ENCODE measurements at places on chromosomes 6 and 20.

DNA sequence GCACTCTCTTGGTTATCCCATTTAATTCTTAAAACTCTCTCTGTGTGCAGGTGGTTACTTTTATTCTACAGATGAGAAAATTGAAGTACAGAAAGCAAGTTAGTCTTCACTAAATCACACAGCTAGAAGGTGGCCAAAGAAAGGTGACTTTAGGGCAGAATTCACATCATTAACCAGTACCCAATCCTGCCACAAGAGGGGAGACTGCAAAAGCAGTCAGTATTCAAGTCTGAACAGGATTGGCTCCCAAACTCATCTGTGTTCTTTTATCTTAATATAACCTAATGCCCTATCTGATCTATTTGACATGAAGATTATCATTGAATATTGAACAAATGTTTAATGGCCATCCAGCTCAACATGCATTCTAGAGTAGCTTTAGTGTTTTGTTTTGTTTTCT is 225.3 kb upstream of the FAM83B start:
- no peak for DNase-seq

DNA sequence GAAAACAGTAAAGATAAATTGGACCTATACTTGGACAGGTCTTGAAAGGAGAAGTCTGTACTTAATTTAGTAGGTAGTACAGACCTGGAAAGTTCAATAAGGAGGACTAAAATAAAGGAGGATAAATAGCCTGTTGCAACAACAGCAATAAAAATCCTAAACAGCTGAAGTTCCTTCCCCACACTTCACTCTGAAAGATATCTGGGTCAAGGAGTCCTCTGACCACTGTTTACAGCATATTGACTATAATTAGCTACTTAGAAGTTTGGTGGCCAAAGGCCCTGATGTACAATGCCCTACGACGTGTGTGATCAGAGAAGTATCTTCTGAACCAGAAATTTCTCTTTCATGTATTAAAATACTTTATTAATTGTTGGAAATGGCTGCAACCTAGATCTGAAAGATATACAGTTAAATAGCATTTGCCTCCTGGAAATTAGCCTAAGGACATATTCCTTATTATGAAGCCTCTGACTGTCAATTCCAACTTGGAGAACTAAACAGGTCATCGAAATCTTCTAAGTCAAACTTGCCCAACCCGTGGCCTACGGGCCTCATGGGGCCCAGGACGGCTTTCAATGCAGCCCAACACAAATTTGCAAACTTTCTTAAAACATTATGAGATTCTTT is 82.8 kb downstream of the KIF13A start:
- DNase-seq, result no peak

GRCh38 chr6:163955096-163955495 is 540.6 kb downstream of the QKI start:
- DNase-seq, result no peak

DNA sequence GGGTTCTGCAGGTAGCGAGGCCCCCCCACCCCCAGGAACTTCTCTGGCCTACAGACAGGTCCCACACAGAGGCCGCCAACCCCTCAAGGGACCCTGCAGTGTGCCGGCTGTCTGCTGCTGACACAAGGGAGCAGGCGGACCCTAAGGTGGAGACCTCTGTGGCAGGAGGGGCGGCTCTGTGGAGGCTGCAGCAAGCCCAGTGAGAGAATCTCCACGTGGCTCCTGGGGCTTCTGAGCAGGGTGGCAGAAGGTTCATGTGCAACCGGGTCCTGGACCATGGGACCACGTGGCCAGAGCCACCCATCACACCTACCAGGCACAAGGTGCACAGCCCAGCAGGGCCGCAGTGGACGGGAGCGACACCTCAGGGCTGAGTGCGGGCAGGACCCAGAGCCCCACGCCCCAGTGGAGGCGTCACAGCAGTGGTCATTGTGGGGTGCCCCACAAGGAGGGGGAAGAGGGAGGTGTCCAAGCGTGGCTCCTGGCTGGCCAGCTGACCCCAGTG is 4.3 kb downstream of the ARFRP1 start:
- DNase-seq, result no peak

DNA sequence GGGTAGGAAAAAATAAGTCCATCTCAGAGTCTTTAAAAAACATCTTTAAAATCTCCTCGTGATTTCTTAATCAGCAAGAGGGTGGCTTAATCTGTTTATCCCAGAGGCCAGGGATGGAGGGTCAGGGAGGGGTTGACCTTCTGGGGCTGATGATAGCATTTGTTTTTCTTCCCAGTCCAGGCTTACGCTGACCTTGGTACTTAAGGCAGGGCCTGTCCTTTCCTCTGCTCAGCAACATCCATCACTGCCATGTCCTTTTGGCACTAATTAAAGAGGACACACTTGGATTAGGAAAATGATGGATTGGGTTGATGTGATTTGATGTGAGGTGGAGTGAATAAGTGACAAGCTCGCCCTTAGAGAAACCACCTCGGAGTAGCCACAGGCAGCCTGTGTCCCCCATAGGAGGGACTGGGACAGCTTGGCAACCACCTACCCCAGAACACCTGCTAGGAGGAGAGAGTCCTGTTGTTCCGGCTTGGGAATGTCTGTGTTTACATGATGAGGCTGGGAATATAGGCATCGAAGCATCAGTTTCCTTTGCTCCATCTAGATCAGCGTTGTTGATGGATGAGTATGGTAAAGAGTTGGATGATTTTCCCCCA is 44.2 kb downstream of the PHACTR3 start:
- no peak for DNase-seq

GRCh38 chr6:20058912-20059311 is 153.4 kb downstream of the MBOAT1 start:
- no peak for DNase-seq

DNA sequence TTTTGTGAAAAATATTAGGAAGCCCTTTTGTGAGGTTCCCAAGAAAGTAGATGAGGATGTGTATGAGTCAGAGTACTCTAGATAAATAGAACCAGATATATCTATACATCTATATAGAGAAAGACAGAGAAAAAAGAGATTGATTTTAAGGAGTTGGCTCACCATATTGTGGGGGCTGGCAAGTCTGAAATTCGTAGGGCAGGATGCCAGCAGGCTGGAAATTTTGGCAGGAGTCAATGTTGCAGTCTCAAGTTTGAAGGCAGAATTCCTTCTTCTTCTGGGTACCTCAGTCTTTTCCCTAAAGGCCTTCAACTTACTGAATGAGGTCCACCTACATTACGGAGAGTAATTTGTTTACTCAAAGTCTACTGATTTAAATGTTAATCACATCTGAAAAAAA is 65.3 kb upstream of the SAMD3 start:
- DNase-seq, result no peak

- no peak for DNase-seq
These were observed 174.5 kb downstream of the COL21A1 start for GRCh38 chr6:56072856-56073255.

DNA sequence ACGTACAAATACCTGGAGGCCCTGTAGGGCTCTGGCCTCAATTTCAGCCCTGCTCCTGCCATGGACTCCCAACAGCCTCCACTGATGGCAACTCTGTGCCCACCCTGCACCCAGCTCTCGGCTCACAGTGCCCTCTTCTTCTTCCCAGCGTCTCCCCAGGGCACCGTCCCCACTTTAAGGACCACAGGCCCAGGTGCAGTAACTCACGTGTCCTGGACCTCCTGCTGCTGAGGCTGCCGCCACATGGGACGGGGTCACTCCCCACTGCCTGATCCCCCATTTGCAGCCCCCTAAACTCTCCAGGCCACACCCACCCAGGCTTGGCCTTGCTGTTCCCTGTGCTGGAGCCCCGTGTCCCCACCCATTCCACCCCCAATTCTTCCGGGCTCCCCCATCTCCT is 223.4 kb downstream of the PREX1 start:
- no peak for DNase-seq

- no peak for DNase-seq
These were observed 24.6 kb downstream of the ATG5 start for GRCh38 chr6:106300944-106301343.

- no peak for DNase-seq
These were observed 2.5 kb upstream of the SH3BGRL2 start for GRCh38 chr6:79628466-79629288.

DNA sequence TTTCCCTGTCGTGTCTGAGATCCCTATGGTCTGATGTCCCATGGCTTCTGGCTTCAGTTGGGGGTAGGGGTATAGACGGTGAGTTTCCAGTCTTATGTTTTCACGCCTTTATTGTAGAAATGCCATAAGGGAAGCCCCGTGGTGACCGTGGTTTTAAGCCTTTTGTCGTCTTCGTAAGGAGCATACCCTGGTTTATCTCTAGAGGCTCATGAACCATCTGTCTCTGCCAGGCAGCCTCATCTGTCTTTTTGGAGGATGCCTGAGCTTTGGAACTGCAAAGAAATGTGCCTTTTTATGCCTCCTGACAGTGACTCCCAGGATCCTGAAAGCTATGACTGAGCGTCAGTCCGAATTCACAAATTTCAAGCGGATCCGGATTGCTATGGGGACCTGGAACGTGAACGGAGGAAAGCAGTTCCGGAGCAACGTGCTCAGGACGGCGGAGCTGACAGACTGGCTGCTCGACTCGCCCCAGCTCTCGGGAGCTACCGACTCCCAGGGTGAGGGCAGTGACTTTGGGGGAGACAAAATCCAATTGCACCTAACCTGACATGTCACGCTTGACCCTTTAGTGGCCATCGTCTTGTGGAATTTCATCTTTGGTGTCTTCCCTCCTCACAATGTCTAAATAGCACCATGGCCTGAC is 84.6 kb downstream of the SYNJ2 start:
- DNase-seq, result no peak

- no peak for DNase-seq
These were observed 728 bp downstream of the ITPR3 start for GRCh38 chr6:33621711-33622388.

GRCh38 chr6:13101409-13101808 is 226.9 kb downstream of the TBC1D7 start:
- DNase-seq, result no peak

DNA sequence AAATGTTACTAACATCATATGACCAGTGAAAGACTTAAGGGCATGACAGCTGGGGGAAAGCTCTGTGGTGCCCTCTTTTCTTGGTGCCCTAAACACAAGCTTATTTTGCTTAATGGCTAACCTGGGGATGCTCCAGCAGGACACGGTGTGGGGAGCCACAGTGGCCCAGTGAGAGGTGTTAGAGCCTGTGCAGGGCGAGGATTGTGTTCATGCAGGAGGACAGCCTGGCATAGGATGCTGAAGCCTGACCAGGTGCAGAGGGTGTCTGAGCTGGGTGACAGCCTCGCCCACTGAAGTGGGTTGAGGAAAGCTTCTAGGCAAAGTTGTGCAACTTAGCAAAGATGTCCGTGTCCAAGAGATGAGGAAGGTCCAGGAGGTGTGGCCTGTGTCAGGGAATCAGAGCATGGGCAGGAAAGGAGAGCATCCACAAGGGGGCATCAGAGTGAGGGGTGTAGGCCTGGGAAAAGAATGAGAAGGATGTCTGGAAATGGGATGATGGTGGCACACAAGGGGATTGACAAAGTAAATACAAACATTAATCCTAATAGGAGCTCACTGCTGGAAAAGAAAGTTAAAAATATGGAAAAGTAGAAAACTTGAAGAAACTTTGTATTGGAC is 33.9 kb downstream of the SLC17A4 start:
- peak; percentile 6 for DNase-seq

DNA sequence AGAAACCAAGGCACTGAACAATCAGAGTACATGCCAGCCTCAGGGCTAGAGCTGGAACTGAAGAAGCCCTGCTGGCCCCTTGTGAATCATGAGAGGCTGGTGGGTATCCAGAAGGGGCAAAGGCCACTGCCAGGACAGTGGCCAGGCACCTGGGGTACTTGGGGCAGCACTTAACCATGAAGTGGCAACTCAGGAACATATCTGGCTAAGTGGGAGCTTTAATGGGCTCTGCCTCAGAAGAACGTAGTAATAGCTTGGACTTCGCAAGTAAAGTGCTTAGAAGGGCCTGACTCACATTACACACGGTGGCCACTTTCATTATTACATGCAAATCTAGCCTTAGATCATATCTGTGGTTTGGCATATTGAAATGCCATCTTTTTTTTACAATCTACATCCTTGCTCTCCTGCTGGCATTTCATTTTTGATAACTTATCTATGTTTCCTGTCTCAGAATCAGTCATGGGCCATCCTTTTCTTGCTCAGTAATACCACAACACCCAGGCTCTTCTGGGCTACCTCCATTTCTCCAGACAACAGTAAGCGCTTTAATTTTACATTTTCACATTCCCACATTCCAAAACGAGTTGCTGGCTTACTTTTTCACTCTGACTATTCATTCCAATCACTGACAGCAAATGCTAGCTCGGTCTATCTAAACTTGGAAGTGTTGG is 21.6 kb downstream of the NAPB start:
- no peak for DNase-seq

DNA sequence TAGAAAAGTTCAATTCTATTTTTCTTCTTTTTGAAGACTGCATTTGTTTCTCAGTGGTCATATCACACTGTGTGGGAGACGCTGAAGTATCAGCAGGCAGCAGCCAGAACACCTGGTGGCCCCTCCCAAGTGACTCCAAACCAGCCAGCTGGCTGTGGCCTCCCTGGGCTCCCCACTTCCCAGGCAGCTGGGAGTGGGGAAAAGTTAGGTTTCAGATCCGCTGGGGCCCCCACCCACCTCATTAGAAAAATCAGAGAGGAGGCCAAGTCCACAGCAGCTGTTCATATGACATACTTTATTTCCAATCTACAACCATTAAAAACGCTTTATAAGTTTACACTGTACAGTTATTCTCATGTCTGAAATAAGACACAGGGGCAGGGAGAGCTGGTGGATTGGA is 3.6 kb upstream of the DSN1 start:
- DNase-seq, result no peak

GRCh38 chr6:85464260-85464644 is 14.4 kb downstream of the NT5E start:
- DNase-seq, result peak; percentile 16

DNA sequence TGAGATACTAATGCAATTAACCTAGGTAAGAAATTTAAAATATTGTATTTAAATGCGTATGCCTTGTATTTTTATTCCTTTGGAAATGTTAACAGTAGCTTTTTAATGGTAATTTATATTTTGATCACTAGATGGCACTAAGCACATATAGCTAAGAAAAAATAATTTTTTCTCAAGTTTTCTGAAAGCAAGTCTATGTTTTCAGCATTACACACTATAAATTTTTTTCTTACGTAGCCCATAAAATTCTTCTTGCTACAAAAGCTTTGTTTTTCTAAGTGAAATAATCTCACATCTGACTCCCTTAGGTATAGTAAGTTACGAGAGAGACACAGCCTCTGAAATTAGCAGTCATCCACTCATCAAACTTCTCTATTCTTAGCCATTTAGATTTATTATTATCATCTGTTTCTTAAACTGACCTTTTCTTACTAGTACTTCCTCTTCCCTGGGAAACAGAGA is 35.7 kb downstream of the TSPYL4 start:
- DNase-seq, result no peak

DNA sequence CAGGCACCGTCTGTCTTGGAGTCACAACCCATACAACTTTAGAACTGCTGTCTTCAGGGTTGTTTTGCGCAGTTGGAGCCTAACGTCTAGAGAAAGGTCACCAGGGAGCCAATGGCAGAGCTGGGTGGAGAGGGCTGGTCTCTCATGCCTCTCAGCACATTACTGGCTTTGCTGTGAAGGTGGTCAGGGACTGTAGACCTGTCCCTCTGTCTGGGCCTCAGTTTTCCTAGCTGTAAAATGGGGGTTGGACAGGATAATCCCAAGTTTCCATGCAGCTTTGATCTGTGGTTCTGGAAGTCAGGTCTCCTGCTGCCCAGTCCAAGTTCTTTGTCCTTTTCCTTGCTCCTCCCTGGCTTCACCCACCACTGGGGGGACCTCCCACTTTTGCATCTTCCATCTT is 52.2 kb upstream of the EPB41L1 start:
- DNase-seq, result no peak

Data from NK-92 treated with Interleukin-12 subunit alpha and Interleukin-12 subunit beta, amount 100 ng/mL, for 24 hours (cell line).